Activated CD8-positive, alpha-beta T cell treated with anti-CD3 and anti-CD28 coated beads for 36 hours (primary cell): ENCODE measurements at places on chromosomes 13 and 19. TPM values are rescaled to one million over a fixed set of nuclear protein-coding genes. Genes with fewer than 3 reads are reported as not detected.
A peak's percentile ranks its signal among the peaks of the same experiment; 100 is the strongest.

The ZNF253 gene
- 13.5 TPM for total RNA-seq

The ZNF222 gene
- 2.3 TPM for total RNA-seq

The SIGLEC5 gene
- total RNA-seq = not detected

- H3K36me3 ChIP-seq = no peaks in the 10 kb centered on the region
- DNase-seq = no peak
- no peaks in the 10 kb centered on the region for H3K4me1 ChIP-seq
- no peak overlapping the region for H3K4me3 ChIP-seq
- H3K27ac ChIP-seq = no peak overlapping the region
- H3K27me3 ChIP-seq = no peaks in the 10 kb centered on the region
Measured at GRCh38 chr13:37490176-37490779, 108.3 kb downstream of the POSTN start.

DNA sequence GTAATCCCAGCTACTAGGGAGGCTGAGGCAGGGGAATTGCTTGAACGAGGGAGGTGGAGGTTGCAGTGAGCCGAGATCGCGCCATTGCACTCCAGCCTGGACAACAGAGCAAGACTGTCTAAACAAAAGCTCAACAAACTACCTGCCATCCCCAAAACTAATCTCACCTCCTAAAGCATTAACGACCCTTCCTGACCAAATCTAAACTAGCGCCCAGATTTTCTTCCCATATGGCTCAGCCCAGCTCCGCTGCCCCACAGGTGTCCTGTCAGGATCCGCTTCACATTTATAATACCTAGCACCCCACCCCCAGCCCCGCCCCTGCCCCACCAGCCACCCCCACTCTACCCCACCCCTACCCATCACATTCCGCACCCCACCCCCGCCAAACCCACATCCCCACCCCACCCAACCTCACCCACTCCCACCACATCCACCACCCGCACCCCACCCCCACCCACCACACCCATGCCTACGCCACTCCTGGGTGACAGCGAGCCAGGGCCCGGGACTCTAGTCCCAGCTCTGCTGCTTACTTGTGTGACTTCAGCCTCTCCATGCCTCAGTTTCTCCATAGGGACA, 599 bp downstream of the C19orf12 start:
- peaks cover 52% of the 10 kb centered on the region for H3K4me1 ChIP-seq
- H3K36me3 ChIP-seq = peaks cover 38% of the 10 kb centered on the region
- H3K27ac ChIP-seq = peak overlapping the region; percentile 93
- DNase-seq = peak; percentile 57
- no peaks in the 10 kb centered on the region for H3K27me3 ChIP-seq

GRCh38 chr19:58515259-58515658, 3.5 kb upstream of the SLC27A5 start:
- peak overlapping the region; percentile 88 for H3K4me3 ChIP-seq
- H3K4me1 ChIP-seq = peaks cover 35% of the 10 kb centered on the region
- no peak for DNase-seq
- peaks cover 20% of the 10 kb centered on the region for H3K36me3 ChIP-seq
- H3K27me3 ChIP-seq = no peaks in the 10 kb centered on the region

DNA sequence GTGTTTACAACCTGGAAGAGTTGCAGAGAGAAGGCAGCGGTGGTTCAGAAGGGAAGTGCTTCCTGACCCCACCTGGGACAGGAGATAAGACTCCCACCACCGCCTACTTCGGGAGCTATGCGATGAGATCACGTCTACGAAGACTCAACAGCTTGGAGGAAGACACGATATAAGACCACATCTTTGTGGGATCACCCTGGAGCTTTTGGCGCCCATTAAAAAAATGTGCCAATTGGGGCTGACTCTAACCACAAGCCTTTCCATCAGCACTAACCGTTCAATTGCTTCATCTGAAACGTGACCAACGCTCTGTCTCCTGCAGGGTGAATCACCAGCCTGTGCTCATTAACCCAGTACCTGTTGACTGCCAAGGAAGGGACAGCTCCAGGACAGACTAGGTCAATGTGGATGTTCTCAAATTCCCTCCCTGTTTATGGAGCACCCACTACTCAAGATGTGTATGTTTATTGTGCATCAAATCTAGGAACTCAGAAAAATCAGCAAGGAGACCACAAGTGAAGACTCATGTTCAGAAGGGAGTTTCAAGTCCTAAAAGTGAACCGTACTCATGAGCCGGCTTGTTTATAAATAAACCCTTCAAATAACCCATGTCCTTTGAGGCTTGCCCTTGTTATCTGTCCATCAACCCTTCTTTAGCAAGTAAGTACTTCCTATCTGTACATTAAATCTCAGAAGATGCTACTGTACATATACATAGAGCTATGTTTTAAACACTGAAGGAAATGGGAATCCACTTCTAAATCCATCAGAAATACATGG, 67.5 kb downstream of the LATS2 start:
- no peak overlapping the region for H3K27ac ChIP-seq
- no peaks in the 10 kb centered on the region for H3K4me1 ChIP-seq
- no peaks in the 10 kb centered on the region for H3K36me3 ChIP-seq
- no peaks in the 10 kb centered on the region for H3K27me3 ChIP-seq
- no peak for DNase-seq

- no peaks in the 10 kb centered on the region for H3K4me1 ChIP-seq
- H3K27ac ChIP-seq = no peak overlapping the region
Measured at GRCh38 chr13:56900549-56901279, 240.0 kb upstream of the PRR20A start.

- peaks cover 16% of the 10 kb centered on the region for H3K4me1 ChIP-seq
- no peak overlapping the region for H3K4me3 ChIP-seq
- no peak overlapping the region for H3K27ac ChIP-seq
- H3K27me3 ChIP-seq = no peaks in the 10 kb centered on the region
- peak; percentile 37 for DNase-seq
- no peaks in the 10 kb centered on the region for H3K36me3 ChIP-seq
Measured at GRCh38 chr13:30111810-30112209, 195.5 kb downstream of the KATNAL1 start.

GRCh38 chr19:1133471-1133929, 29.7 kb downstream of the GPX4 start:
- no peaks in the 10 kb centered on the region for H3K27me3 ChIP-seq
- peak; percentile 88 for DNase-seq
- H3K27ac ChIP-seq = peak overlapping the region; percentile 94
- peaks cover 41% of the 10 kb centered on the region for H3K4me1 ChIP-seq

DNA sequence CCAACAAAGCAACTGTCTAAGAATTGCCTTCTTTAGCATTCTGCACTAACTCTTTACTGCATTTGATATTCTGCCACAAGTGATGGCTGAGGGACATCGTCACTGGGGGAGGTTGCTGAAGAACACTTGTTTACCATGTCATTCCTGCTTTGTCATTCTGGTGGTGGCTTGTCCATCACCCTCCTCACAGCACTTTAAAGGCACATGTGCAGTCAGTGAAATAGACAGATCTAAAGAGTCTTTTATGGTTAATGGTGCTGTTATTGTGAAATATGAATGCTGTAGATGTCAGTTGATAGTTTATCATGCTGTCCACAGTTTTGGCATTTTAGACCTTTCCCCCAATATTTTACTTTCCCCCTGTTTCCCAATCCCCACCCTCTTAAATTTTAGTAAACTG, 120.9 kb upstream of the TSC22D1 start:
- no peak overlapping the region for H3K27ac ChIP-seq
- no peaks in the 10 kb centered on the region for H3K4me1 ChIP-seq
- DNase-seq = no peak
- no peak overlapping the region for H3K4me3 ChIP-seq

DNA sequence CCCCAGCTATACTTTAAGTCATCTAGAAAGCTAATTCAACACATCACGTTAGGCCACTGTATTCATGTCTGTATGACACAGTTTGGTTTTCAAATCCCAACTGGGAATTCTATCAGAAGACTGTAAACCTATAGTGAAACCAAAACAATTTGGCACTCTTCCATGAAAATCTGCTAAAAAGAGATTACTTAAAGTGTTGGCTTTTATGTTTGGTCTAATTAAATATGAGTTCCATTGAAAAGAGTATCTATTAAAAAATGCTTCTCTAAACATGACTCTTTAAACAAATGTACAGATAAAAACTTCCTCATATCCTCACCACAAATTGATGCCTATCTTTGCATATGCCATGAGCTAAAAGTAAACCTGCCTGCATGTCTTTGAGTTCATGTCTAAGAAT, 25.4 kb downstream of the PCDH9 start:
- no peak overlapping the region for H3K4me3 ChIP-seq
- no peaks in the 10 kb centered on the region for H3K27me3 ChIP-seq
- DNase-seq = no peak
- no peaks in the 10 kb centered on the region for H3K4me1 ChIP-seq

GRCh38 chr19:16476401-16476800, 4.6 kb upstream of the EPS15L1 start:
- DNase-seq = no peak
- no peak overlapping the region for H3K4me3 ChIP-seq
- no peaks in the 10 kb centered on the region for H3K4me1 ChIP-seq
- H3K27me3 ChIP-seq = peaks cover 2% of the 10 kb centered on the region

DNA sequence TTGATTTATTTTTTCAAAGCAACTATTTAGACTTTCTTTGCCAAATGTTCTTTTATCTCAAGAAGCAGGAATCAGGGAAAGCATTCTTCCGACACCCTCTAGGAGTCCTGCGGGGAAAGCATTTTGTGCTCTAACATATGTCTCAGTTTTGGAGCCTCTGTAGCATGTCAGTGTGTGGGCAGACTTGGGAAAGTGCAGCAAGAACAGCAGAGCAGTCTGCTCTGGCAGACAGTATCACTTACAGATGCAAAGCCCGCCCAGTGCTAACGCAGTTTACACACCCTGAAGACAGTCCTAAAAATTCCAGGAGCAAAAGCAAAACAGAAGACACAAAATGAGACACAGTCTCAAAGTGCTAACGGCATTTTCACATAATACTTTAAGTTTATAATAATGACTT, 393.5 kb downstream of the KLF12 start:
- peaks cover 4% of the 10 kb centered on the region for H3K36me3 ChIP-seq
- H3K4me1 ChIP-seq = peaks cover 38% of the 10 kb centered on the region
- peak overlapping the region; percentile 43 for H3K4me3 ChIP-seq
- H3K27me3 ChIP-seq = no peaks in the 10 kb centered on the region
- DNase-seq = no peak
- no peak overlapping the region for H3K27ac ChIP-seq

DNA sequence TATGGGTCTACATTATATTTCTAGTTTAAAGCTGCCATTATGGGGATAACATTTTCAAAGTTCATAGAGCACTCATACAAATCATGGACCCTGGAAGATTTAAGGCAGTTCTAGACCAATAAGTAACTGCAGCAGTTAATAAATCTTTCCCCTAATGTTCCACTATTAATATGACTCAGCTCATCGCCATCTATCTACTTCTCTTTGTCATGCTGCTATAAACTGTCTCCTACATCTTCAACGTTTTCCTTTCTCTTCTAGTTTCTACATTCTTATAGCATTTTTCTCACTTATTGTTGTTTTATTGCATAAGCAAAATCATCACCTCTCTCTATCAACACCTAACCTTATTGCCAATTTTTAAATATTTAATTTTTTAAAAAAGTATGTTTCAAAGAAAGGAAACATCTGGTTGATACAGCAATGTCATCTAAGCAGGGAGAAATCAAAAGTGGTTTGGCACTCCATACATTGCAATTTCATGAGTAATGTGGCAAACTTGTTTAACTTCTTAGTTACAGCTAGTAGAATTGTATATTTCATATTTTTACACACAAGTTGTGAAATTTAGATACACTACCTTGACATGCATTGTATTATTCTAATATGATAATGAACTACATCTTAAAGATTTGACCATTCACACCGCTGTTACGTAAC, 1500.4 kb upstream of the MIR17HG start:
- DNase-seq = no peak
- H3K4me3 ChIP-seq = no peak overlapping the region
- no peak overlapping the region for H3K27ac ChIP-seq
- no peaks in the 10 kb centered on the region for H3K4me1 ChIP-seq

DNA sequence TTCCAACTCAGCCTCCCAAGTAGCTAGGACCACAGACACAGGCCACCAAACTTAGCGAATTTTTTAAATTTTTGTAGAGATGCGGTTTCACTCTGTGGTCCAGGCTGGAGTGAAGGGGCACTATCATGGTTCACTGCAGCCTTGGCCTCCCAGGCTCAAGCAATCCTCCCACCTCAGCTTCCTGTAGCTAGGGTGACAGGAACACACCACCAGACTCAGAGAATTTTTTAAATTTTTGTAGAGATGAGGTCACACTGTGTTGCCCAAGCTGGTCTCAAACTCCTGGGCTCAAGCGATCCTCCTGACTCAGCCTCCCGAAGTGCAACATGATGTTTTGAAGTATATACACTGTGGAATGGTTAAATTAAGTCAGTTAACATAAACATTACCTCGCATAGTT, 263.6 kb downstream of the OXGR1 start:
- H3K36me3 ChIP-seq = no peaks in the 10 kb centered on the region
- no peaks in the 10 kb centered on the region for H3K27me3 ChIP-seq
- H3K4me1 ChIP-seq = no peaks in the 10 kb centered on the region
- no peak for DNase-seq
- no peak overlapping the region for H3K27ac ChIP-seq

GRCh38 chr13:80716610-80717081, 375.7 kb upstream of the SPRY2 start:
- H3K4me1 ChIP-seq = no peaks in the 10 kb centered on the region
- no peaks in the 10 kb centered on the region for H3K36me3 ChIP-seq
- no peaks in the 10 kb centered on the region for H3K27me3 ChIP-seq
- no peak for DNase-seq
- no peak overlapping the region for H3K4me3 ChIP-seq

DNA sequence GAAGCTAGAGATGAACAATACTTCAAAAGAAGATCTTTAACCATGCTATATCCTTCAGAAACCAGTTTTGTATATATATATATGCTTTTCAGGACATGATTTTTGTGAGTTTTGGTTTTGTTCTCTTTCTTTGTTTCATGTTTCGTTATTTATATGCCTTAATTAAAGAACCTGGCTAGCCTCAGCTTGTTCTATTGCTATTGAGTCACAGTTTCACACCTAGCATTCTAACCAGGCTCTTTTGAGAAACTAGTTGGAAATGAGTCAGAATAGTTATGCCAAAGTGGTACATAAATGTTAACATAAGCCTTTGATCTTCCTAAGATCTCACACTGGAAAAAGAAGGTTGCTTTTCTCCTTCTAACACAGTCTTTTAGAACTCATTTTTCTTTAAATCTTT, 1925.2 kb downstream of the OLFM4 start:
- no peaks in the 10 kb centered on the region for H3K27me3 ChIP-seq
- no peaks in the 10 kb centered on the region for H3K36me3 ChIP-seq
- no peak overlapping the region for H3K27ac ChIP-seq
- no peaks in the 10 kb centered on the region for H3K4me1 ChIP-seq
- H3K4me3 ChIP-seq = no peak overlapping the region
